HT-29 (cell line): ENCODE measurements at places on chromosomes 5 and 9.
A peak's percentile ranks its signal among the peaks of the same experiment; 100 is the strongest.

DNA sequence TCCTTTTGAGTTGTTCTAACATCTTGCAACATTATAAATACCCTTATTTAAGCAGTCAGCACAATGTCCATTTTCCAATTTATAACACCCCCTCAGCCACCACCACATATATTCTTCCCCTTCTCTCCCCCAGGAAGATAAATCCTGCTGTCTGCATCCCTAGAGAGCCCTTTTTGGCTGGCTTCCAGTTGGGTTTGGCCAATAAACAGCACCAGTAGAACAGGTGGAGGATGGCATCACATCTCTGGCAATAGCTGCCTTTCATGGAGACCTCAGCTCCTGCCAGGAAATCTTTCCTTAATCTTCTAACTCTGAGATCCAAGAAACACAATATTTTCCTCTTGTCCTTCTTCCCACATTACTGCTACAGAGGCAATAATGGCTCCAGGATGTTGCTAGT lies 53.7 kb downstream of the TRIM36 start:
- no peak for DNase-seq

DNA sequence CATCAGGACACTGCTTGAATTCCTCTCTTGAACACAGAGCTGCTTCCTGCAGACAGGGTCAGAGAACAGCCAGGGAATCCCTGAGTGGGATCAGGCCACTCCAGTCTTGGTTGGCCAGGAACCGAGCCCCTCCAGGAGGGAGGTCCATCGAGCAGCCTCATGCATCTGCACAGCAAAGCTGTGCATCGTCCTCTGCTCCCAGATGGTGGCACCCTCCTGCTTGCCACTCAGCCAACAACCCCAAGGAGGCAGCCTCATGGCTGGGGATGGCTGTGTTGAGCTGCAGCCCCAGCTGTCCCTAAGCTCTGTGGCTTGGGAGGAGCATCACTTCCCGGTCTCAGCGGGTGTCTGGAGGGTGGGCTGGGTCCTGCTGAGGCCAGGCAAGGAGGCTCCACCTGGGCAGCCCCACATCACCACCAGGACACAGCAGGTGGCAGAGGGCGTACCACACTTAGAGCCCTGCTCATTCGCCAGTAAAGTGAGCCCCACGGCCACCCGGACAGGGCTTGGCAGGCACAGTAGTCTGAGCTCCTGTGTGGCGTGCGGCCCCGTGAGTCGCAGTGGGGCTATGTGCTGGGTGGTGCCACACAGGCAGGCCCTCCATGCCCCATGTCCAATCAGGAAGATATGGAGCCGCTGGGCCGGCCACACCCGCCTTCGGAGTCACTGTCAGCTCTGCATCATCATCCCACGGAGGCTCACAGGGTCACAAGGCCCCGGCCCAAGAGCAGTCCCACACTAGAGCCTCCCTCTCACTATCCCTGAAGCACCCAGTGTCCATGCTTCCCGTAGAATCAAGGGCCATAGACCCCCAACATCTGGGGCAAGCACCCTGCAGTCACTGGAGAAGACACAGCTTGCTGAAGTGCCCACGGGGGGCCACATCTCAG lies 11.9 kb downstream of the LPCAT1 start:
- peak; percentile 52 for DNase-seq

DNA sequence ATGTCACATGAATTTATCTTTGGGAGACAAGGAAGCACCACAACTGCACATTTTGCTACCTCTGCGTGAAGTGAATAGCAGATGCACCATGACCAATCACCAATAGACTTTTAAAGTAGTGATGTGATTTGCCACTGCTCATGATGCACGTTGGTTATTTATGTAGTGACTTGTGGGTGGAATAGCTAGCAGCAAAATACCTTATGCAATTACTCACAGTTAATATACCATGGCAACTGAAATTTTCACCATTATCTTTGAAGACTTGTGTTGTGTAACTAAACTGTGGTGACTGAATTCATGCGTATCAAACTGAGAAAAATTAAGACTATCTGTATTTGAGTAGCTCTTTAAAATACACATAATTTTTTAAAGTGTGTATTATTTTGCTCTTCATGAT lies 46.2 kb upstream of the TUSC1 start:
- no peak for DNase-seq

DNA sequence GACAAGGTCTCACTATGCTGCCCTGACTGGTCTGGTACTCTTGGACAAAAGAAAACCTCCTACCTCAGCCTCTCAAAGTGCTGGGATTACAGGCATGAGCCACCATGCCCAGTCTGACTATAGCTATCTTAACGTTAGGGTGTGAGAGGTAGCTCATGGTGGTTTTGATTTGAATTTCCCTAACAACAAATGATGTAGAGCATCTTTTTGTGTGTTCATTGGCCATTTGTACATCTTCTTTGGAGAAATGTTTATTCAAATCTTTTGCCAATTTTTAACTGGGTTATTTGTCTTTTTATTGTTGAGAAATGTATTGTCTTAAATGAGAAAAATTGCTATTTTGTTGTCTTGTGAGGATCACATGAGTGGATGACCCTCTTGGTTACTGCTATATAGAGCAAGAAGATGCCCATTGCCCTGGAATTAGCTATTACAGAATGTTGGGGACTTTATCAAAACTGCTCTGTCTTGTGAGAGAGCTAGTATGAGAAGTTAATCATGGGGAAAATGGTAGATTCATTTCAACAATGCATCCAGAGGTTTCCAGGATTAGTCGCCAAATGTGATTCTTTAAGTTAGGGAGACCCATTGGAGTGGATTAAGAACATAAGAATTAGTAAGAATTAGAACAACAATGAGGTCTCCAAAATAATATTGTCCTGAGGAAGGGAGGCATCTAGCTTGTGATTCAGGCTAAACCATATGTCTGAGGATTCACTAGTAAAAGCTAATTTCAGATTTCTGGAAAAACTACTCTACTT lies 124.3 kb upstream of the MOCS2 start:
- no peak for DNase-seq

GRCh38 chr5:153148624-153148976 lies 341.9 kb upstream of the GRIA1 start:
- DNase-seq, result no peak

DNA sequence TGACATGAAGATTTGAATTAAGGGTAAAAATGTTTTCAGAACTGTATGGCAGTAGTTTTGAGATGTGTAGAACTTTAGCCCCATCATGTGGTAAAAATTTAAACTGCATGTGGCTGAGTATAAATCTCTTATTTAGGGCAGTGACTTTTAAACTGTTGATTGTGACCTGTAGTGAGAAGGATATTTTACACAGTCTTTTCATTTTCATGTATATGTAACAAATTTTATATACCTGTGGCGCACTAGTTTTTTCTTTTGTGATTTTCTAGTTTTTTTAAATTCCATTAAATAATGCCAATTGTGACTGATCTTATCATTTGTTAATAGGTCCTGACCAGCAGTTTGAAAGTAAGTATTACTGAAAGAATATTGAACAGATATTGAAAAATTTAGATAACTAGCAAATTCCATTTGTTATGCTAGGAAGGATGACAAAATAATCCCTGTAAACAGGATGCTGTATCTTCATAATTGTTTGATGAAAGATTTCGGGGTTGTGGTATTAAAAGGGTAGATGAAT lies 47.2 kb downstream of the GPBP1 start:
- peak; percentile 88 for DNase-seq

GRCh38 chr9:91930475-91930874 lies 19.6 kb downstream of the ROR2 start:
- no peak for DNase-seq

GRCh38 chr9:38091310-38092199 lies 22.5 kb upstream of the SHB start:
- no peak for DNase-seq

GRCh38 chr5:71883742-71884103 lies 164.6 kb downstream of the CARTPT start:
- DNase-seq, result no peak

DNA sequence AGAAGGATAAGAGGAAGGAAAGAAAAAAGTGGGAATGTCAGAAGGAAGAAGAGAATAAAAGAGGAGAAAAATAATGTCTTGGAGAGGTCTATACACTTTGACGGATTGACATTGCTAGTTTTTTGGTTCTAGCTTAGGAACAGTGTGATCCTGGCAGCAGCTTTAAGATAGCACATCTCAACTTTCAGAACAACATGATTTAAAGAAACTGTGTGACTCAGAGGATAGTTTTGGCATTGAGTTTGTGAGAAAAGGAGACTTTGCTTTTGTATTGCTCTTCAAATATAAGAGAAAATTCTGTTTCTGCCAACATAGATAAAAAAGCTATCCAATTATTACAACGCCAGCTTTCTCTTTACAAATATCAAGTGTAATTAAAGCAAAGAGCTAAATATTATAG lies 260.7 kb upstream of the ARRDC3 start:
- no peak for DNase-seq

- DNase-seq, result no peak
These were observed 46.1 kb downstream of the PCDH1 start for GRCh38 chr5:141832131-141832530.

- peak; percentile 41 for DNase-seq
These were observed 77.3 kb downstream of the MAMDC2 start for GRCh38 chr9:70120834-70121510.

GRCh38 chr5:150036513-150036912 lies 36.0 kb downstream of the HMGXB3 start:
- no peak for DNase-seq

DNA sequence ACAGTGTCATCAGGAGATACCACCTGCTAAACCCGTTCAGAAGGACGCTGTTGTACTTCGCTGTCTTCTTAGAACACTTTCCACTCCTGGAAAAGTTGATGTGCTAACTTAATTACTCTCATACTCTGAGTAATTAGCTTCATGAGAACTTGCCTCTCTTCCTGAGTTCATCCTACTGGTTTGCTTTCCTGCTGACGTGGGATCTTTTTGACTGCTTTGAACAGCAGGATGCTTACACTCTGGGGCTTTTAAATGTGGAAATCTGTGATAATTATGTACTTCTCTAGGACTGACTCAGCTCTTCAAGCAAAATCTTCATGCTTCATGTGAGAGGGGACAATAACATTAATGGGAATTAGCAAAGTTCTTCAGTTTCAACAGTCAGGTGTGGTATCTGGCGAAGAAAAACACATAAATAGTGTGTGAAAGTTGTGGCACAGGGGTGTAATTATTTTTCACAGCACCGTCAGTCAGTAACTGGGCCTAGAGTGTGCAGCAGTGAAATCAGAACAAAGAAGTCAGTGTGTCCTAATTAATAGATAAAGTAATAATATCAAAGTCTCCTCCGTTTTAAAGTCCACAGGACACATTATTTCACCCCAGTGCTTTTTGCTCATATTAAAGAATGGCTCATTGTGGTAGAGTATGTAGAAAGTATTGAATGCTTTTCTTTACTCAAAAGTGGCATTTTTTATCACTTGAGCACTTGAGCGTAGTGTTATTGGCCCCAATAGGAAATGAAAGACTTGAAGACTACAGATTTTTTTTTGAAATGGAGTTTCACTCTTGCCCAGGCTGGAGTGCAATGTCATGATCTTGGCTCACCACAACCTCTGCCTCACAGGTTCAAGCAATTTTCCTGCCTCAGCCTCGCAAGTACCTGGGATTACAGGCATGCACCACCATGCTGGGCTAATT lies 140.9 kb upstream of the DMRT1 start:
- no peak for DNase-seq

- DNase-seq, result no peak
These were observed 993 bp downstream of the HCN1 start for GRCh38 chr5:45694971-45695803.

DNA sequence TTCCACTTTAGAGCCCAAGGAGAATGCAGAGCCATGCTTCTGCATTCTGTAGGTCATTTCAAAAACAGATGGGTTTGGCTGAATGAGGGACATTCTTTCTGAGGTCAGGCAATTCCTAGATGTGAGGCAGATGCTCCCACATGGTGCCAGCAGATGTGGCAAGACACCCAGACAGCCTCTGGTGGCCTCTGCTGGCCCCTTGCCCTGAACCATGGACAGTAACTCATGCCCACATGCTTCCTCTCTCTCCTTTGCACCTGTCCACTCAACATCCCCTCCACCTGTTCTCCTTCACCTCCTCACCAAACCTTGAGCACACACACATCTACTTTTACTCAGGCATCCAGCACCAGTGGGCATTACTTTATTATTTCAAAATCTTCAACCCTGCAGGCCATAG lies 252.3 kb downstream of the DNAH5 start:
- no peak for DNase-seq

DNA sequence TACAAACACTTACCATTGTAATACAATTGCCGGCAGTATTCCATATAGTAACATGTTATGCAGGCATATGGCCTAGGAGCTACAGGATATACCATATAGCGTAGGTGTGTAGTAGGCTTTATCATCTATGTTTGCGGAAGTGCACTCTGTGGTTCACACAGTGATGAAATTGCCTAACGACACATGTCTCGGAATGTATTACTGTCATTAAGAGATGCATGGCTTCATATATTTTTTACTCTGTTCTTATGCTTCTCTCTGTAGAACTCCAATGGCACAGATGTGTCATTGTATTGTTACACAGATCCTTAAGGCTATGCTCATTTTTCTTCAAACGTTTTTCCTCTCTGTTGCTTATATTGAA lies 19.2 kb upstream of the ANKRD18A start:
- DNase-seq, result no peak

DNA sequence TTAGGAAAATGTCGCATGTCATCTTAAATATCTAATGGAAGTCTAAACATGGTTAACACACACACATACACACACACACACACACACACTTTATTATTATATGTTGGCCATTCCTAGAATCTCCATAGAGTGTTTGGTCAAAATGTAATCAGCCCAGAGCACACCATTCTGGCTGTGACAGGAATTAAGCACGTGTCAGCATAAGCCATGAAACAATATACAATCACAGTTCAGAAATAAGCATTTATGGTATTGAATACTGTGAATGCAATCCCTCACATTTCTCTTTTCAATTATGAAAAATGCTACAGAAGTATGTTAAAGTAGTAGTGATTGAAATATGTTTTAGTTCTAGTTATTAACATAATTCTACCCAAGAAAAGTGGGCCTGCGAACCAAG lies 611.6 kb downstream of the PRELID2 start:
- no peak for DNase-seq

DNA sequence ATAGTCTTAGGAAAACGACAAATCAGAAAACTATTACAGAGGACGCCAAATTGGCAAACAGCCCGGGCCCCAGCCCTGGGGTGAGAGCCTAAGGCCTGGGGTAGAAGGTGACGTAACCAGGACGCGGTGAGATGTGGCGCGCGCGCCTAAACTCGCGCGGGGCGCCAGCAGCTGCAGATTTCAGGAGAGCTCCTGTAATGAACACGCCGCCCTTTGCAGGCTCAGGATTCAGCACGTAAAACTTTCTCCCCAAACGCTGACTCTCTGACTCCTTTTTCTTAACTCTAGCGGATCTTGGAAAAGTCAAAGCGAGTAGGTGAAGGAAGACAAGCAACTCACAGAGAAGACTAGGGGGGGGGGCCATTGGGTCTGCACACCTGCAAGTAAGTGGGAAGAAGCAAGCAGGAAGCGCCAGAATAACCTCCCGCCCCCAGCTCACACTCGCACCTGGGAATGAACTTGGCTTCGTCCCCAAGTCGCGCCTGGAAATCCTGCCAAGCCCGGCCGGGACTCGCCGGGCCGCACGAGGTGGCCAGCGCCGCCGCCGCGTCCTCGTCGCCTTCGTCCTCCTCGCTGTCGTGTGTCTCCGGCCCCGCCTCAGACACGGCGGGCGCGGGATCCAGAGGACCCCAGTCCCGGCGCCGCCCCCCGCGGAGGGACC lies 822 bp downstream of the RASEF start:
- DNase-seq, result peak; percentile 83
